ENCODE measurements at places on chromosomes 4 and X.
A peak's percentile ranks its signal among the peaks of the same experiment; 100 is the strongest.

GRCh38 chrX:133056341-133056740 is 40.6 kb downstream of the USP26 start:
- no peak for DNase-seq

DNA sequence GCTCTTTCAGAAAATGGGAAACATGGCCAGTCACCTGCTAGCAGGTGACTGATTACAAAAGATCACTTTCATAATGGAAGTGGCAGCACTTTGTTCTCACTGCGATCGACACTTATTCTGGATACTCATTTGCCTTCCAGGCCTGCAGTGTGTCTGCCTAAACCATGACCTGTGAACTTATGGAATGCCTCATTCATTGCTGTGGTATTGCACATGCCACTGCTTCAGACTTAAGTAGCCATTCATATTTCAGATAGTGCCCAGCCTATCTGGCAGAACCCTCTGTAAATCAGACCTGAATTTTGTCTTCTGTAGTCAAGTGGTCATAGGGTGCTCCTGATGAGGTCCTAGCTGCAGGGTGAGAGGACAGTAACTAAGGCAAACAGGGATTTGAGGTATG is 23.3 kb upstream of the MGST2 start:
- no peak for DNase-seq

DNA sequence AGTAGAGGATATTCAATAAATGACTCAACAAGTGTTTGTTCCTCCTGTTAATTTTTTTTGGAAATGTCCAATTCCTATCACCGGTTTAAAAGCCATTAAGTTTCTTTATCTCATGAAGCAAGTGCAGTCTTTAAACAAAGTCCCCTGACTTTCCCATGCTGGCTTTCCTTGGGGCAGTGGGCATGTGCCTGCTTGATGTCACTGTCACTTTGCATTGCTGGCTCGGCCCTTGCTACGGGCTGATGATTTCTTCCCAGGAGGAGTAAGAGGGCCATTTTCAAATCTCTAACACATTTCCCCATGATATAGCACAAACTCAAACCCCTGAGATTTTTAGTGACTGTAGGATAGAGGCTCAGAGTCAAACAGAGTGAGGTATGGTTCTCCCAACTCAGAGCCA is 275.8 kb upstream of the TENM3 start:
- DNase-seq, result no peak

GRCh38 chrX:30309139-30309571 is at the start of gene NR0B1:
Gene NR0B1 (minus strand): TSS chrX:30309390. CDS start chrX:30309363, 27 bp downstream.
- no peak for DNase-seq

- no peak for DNase-seq
Measured at GRCh38 chr4:21304540-21304887, 604.3 kb downstream of the PACRGL start.

- no peak for DNase-seq
Measured at GRCh38 chr4:48772556-48772955, 7.5 kb downstream of the FRYL start.

- DNase-seq, result peak; percentile 74
Measured at GRCh38 chr4:6272863-6273660, 3.4 kb downstream of the WFS1 start.

DNA sequence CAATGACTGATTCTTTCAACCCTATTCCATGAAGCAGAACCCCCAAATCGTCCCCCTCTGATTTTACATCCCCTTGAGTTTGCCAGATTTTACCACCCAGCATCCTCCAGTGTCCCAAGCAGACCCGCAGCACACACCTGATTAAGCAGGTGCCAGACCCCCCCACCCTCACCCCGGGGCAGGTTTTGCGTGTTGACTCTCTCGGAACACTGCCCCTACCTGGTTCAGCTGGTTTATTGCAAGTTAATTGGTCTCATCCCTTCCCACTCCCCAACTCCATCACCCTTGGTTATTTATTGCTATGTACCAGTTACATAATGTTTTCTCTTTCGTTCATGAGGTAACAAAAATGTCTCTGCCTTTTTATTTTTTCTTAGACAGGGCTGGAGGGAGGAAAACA is 258.4 kb downstream of the BCOR start:
- no peak for DNase-seq

DNA sequence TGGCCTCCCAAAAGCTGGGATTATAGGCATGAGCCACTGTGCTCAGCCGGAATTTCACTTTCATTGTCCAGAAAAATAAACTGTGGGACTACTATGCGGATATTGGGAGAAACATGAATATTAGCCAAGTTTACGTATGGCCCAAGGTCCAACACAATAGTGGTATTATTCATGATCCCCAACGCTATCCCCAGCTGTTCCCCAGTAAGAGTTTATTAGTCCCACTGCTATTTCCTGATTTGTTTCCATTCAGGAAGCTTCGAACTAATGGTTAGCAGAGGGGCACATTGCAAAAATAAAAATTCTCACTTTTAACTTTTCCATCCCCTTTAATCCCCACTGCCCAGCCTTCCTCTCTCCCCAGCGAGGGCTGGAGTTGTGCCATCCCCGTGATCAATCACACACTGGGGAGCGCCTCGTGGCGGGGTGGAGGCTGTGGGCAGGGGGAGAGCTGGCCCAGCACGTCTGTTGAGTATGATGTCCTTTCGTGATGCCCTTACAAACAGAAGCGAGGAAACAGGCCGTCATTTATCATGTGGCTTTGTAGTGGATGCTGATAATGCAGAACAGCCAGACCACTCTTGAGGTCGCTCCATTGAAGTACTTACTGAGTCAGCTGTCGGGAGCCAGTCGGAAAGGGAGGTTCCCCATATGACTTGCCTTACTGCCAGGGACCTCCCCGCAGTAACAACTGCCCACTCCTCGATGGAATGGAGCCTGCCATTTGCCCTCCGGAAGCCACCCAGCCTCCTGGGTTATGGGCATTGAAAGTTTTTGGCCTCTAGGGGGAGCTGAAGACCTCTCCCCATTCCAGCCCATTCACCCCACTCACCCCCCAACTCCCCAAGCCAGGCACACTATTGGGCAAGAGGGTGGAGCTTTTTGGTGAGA is 117.0 kb downstream of the KDR start:
- no peak for DNase-seq

DNA sequence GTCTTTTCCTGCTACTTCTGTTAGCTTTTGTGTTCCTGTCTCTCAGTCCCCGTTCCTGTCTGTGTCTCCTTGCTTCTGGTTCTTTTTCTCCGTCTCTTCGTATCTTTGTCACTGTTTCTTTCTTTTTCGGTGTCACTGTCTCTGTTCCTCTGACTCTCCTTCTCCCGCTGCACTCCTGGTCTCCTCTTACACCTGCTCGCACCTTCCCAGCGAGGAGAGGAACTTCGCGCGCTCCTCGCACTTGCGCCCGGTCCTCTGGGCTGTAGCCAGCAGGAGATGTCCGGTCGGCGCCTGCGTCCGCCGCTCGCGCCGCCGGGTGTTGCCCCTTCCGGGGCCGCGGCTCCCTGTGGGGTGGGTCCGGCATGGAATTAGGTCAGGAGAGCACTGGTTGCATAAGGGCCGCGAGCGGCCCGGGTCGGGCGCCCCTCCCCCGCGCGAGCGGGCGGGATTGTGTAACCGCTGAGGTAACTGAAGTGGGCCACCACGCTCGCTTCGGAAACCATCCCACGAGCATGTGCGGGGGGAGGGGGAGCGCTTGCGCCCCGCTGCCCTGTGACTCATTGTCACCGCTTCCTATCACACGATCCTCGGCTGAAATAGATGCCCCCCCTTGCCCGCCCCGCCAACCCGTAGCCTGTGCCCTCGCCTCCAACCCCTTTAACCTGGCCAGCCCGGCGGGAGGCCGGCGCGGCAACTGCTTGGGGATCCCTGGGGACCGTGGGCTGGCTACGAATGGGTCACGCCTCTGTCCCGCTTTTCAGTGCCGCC is 1.6 kb downstream of the LONRF3 start:
- peak; percentile 1 for DNase-seq

GRCh38 chr4:112649055-112649408 is 12.1 kb downstream of the LARP7 start:
- no peak for DNase-seq

DNA sequence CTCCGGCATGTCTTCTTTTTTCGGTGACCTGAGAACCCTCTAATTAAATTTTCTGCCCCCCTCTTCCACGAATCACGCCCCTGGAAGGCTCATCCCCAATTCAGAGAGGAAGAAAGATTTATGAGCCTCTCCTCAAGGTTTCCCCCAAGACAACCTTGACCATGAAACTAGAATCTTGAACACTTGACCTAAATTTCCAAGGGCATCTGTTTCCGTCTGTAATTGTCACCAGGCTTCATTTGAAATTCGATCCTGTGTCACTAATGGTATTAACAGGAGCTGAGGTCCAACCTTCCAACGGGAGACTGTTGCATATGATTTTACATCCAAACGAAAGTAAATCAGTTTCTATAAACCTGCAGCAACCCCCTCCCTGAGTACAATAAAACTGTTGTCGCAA is 139.9 kb upstream of the ZIC3 start:
- DNase-seq, result no peak

DNA sequence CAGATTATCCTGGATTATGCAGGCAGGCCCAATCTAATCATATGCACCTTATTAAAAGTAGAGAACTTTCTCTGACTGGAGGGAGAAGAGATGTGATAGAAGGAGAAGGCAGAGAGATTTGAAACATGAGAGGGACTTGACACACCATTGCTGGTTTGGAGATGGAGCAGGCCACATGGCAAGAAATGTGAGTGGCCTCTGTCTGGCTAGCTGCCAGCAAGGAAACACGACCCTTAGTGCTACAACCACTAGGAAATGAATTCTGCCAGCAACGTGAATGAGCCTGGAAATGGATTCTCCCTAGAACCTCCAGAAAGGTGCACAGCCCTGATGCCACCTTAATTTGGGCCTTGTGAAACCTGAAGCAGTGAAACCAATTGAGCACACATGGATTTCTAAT is 79.5 kb upstream of the MBNL3 start:
- no peak for DNase-seq

GRCh38 chr4:168928875-168929274 is 81.2 kb downstream of the CBR4 start:
- DNase-seq, result no peak

DNA sequence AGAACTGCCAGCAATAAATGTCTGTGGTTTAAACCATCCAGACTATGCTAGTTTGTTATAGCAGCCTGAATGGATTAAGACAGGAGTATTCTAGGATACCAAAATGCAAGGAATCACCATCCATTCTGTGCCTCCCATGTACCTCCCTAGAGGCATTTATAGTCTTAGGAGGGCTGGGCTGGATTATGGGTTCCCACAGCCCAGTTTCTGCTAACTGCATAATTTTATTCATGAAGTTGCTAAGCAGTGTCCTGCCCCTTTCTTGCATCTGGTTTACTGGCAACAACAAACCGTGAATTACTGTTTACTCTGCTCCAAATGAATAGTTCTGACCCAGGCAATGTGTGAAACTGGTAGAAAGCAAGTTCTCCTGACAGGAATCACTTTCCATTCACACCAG is 67.1 kb upstream of the PRKX start:
- DNase-seq, result no peak
